ENCODE measurements at places on chromosomes 3 and 15. TPM values are rescaled to one million over a fixed set of nuclear protein-coding genes. Genes with fewer than 3 reads are reported as not detected.

Gene ABI3BP
- total RNA-seq, result 1.7 TPM

Gene PIGBOS1
- total RNA-seq, result 4.8 TPM

Gene CD96
- not detected for total RNA-seq

Gene MESD
- total RNA-seq, result 16.9 TPM

Gene HRG
- not detected for total RNA-seq

Gene CACNA2D3
- not detected for total RNA-seq

Gene COX17
- 13.3 TPM for total RNA-seq

Gene GNAT1
- not detected for total RNA-seq

Gene SLITRK3
- not detected for total RNA-seq

Gene SCAANT1
- not detected for total RNA-seq

Gene WNT5A
- 3.6 TPM for total RNA-seq

Gene TF
- total RNA-seq, result under 0.01 TPM

Gene TMEM40
- total RNA-seq, result 21.4 TPM

Gene KLHL25
- total RNA-seq, result 4.5 TPM

Gene EBLN2
- 2.7 TPM for total RNA-seq

Gene PRR20G
- not detected for total RNA-seq

Gene SAMD7
- total RNA-seq, result not detected

Gene KLHL24
- 59.0 TPM for total RNA-seq

Gene GOLGA8T
- total RNA-seq, result not detected

Gene GTF2E1
- total RNA-seq, result 14.7 TPM

Gene CLDN16
- total RNA-seq, result 1.3 TPM

Gene PSTPIP1
- 0.72 TPM for total RNA-seq

Gene UPK1B
- 13.0 TPM for total RNA-seq

Gene TMA7
- total RNA-seq, result 153 TPM

Gene SLC25A38
- 16.9 TPM for total RNA-seq

Gene IL5RA
- not detected for total RNA-seq
